NB4 (cell line): ENCODE measurements at places on chromosomes 5 and 9.

- DNase-seq = no peak
These were observed at the start of gene TNC for GRCh38 chr9:115117999-115118878. Gene TNC (minus strand): TSS chr9:115118157. CDS start chr9:115091018, 27,139 bp downstream.

DNA sequence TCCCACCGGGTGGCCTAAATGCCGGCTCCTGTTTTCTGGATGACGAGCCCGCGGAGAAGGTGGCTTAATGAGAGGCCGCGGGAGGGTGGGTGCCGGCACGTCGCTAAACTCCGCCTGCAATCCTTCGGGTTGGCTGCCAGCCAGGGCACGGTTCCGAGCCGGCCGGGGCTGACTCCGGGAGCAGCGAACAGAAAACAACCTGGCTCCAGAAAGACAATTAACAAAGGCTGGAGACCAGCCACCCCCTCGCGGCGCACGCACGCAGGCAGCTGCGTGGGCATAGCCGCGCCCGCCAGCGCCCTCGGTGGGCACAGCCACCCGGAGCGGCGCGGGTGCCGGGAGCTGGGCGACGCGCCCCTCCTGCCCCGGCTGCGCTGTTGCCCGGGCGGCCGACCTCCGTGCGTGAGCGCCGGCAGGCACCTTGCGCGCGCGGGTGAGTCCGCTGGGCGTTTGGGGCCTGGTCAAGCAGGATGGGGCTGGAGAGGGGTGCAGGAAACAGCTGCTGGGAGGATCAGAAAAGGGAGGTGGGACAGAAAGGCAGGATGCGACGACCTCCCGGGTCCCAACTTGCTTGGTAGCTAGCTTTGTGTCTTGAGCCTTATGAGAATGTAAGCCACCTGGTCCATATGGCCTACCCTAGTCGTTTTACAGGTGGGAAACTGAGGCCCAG, at the start of gene ARHGEF37:
Gene ARHGEF37, plus strand, starts transcription at position 307 of the 670 bp plus-strand sequence. CDS start 16,272 bp downstream, outside the sequence.
- no peak for DNase-seq

GRCh38 chr5:158639881-158640592, 459.7 kb downstream of the EBF1 start:
- peak; percentile 20 for DNase-seq

- no peak for DNase-seq
These were observed 28.4 kb upstream of the IRX4 start for GRCh38 chr5:1910861-1911772.

DNA sequence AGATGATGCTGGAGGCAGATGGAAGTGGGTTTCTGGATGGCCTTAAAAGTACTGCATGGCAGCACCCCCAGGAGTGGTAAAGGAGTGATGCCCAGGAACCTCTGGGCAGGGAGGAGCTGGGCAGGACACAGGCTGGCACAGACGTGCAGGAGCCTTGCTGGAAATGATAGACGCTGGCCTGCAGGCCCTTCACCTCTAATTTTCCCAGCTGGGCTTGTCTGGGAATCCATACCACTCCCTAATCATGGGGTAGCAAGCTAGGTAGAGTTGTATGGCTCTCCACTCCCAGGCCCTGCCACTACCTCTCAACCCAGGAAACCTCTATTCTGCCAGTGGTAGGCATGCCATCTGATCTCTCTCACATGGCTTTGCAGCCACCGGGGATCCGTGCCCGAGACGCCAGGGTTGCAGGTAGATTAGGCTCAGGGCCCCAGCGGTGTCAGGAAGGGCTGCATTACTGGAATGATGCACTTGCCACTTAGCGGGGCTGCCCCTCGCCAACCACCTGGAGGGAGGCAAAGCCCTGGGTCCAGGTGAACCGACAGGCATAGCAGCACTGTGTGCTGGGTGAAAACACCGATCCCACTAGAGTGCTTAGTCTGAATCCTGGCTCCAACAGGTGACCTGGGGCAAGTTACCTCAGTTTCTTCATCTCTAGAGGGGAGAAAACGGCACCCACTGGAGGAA, 79.6 kb upstream of the SLC25A51 start:
- no peak for DNase-seq

GRCh38 chr9:126856326-126856877, 4.0 kb upstream of the ZBTB34 start:
- no peak for DNase-seq

- no peak for DNase-seq
These were observed 26.8 kb upstream of the GABRP start for GRCh38 chr5:170756691-170757090.

GRCh38 chr5:55547781-55548180, 13.0 kb upstream of the PLPP1 start:
- peak; percentile 13 for DNase-seq

- DNase-seq = no peak
These were observed 105.5 kb upstream of the PDE4D start for GRCh38 chr5:59999056-59999455.

DNA sequence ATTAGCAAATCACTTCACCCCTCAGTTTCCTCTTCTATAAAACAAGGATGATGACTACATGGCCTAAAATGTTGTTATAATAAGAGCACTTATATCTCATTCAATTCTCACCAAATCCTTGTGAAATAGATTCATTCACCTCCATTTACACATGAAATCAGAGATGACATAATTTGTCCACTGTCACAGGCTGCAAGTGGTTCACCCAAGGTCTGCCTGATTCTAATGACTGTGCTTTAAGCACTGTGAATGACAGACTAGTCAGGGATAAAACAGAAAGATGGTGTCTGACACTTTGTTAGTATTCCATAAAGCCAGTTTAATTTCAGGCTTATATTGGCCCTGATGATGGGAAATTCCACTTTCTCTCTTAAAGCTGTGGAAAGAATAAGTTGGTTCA, 209.5 kb downstream of the MAPKAP1 start:
- no peak for DNase-seq

GRCh38 chr5:179060116-179061008, at the start of gene ZNF354C:
Gene ZNF354C (plus strand): TSS chr5:179060373. CDS start chr5:179062069, 1,696 bp downstream.
- no peak for DNase-seq

DNA sequence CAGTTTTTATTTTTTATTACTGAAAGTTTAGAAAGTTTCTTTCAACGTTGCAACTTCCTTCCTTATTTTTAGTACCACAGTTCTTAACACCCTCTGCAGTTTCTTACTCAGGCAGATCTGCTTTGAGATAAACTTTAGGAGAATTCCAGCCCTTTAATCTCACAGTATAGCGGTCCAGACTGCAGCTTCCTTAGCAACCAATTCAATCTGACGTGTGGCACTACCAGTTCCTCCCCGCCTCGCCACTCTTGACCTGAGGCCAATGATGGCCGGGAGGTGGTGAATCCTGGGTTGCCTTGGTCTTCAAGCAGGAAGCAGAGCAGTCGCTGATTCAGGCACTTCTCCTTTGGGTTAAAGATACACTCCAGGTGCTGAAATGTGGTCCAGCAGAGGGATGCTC, 334.3 kb upstream of the TRPC7 start:
- DNase-seq = peak; percentile 12

GRCh38 chr5:85278193-85278592, 893.5 kb upstream of the EDIL3 start:
- no peak for DNase-seq

DNA sequence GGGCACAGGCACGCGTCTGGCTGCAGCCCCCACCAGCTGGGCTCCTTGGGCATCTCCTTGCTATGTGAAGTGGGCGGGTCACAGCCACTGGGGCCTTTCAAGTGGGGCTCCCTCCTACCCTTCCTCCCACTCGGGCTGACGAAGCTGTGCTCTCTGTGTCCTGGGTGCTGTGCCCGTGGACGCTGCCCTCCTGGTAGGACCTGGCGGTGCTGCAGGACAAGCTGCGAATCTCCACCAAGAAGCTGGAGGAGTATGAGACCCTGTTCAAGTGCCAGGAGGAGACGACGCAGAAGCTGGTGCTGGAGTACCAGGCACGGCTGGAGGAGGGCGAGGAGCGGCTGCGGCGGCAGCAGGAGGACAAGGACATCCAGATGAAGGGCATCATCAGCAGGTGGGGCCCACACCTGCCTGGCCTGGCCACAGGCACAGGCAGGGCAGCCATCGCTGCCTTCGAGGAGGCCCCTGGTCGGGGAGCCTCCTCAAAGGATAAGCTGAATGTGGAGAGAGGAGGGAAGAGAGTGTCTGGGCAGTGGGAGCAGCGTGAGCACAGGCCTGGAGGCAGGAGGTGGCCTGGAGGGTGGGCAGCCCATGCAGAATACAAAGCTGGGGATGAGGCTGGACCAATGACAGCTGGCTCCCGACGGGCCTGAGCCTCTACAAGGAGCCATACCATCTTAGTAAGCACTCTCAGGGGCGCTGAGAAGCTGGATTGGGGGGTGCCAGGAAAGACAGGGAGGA, 124.7 kb downstream of the DAB2IP start:
- DNase-seq = no peak

DNA sequence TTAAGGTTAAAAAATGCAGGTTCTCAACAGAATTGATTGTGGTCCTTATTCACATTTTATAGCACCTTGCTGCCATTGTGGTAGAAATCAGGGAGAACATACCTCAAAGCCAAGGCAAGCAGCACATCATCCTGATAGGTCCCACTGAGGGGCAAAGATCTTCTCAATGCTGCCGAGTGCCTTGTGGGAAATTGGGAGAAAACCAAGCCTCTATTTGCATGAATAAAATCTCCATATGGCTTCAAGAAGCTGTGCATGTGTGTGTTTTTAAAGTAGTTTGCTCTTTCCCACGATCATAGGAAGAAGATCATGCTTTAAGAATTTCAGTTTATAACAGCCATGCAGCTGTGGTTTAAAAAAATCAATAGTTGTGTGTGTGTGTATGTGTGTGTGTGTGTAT, 216.9 kb upstream of the FBXL7 start:
- no peak for DNase-seq

DNA sequence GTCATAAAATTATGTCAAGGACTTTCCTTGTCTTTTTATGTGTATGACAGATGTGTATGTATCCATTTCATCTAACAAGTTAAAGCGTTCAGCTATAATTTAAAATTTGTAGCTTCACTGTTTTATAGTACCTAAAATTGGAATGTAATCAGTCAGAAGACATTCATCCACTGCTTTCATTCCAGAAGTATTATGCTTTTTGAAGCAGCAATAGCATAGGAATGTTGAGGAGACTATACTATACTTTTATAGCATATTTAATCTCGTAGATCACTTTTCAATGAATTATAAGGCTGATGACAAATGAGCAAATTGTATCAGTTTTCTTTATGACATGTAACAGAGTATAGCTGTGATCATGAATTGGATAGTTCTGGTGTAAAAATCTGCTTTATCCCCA, 6.9 kb downstream of the PCDHGA12 start:
- no peak for DNase-seq

- DNase-seq = no peak
These were observed 49.7 kb upstream of the STXBP1 start for GRCh38 chr9:127562279-127562796.

GRCh38 chr5:17196024-17196423, 21.4 kb upstream of the BASP1 start:
- no peak for DNase-seq

- peak; percentile 66 for DNase-seq
These were observed 158.4 kb downstream of the GABBR2 start for GRCh38 chr9:98550206-98550820.

GRCh38 chr9:137626464-137626863, 7.7 kb downstream of the EHMT1 start:
- DNase-seq = no peak

- DNase-seq = no peak
These were observed 25.5 kb downstream of the HMGCR start for GRCh38 chr5:75362474-75362975.

DNA sequence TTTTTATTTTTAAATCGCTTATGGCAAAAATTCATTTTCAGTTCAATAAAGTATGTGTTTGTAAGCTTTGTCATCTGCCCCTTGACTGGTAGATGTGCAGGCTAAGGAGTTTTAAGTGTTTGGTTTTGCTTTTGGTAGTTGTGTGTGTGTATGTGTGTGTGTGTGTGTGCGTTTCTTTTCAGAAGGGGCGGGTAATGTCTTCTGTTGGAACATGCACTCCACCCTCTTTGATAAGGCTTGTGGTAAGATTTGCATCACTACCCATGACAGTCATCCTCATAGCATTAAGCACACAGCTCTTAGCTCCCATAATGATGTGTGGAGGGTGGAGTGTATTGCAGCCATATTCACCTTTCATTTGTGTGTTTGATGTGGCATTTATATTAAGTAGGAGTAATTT, 92.1 kb upstream of the FSD1L start:
- no peak for DNase-seq

- no peak for DNase-seq
These were observed 65.3 kb downstream of the CDO1 start for GRCh38 chr5:115751176-115751575.

DNA sequence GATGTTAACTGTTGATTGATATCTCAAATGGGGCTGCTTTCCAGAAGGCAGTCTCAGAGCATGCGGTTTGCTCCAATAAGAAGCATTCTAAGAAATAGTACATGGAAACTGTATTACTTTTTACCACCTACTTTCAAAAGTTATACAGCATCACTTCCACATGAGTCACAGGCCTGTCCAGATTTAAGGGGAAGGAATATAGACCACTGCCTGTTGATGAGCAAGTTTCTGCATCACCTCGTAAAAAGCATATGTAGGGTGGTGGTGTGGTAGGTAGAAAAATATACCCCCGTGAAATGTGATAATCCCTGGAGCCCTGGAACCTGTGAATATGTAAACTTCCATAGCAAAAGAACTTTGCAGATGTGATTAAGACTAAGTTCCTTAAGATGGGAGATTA, 816.6 kb upstream of the CDH6 start:
- no peak for DNase-seq

GRCh38 chr9:76630916-76631315, 133.3 kb upstream of the PCA3 start:
- DNase-seq = no peak

DNA sequence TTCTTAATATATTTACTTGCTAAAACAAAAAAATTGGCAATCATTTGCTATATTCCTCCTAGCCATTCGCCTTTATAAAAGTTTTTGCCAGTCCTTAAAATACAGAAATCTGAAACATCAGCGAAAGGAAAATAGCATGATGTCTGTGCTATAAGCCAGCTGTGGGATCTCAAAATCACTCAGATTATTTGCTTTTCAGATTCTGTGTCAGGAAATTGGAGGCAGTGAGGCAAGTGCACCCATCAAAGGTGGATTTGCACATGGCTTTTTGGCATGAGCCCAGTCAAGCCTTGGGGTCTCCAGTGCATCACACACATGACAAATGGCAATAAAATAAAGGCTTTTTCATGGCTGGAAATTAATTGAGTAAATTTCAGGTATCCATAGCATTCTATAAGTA, 196.8 kb upstream of the DAPK1 start:
- DNase-seq = no peak

- DNase-seq = no peak
These were observed 83.1 kb downstream of the HINT1 start for GRCh38 chr5:131081913-131082488.

GRCh38 chr5:53359916-53360517, 120.4 kb upstream of the FST start:
- DNase-seq = no peak

DNA sequence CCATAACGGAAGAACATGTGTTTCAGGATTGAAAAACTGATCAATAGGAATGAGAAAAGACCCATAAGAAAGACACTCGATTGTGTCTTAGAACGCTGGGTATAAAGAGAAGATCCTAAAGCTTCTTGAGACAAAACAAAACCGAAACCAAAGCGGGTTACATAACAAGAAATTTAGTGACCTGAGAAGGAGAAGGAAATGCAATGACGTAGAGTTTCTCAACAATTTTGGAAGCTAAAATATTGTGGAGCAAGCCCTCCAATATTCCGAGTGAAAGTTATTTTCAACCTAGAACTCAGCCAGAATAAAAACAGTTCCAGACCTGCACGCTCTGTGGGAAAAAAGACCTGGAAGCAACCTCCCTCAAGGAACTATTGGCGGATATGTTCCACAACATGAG, 81.9 kb upstream of the FREM1 start:
- DNase-seq = peak; percentile 83

- peak; percentile 58 for DNase-seq
These were observed 42.5 kb downstream of the SEMA4D start for GRCh38 chr9:89455356-89455824.
